ENCODE measurements at places on chromosomes 5 and 9. TPM values are rescaled to one million over a fixed set of nuclear protein-coding genes. Genes with fewer than 3 reads are reported as not detected.

DNA sequence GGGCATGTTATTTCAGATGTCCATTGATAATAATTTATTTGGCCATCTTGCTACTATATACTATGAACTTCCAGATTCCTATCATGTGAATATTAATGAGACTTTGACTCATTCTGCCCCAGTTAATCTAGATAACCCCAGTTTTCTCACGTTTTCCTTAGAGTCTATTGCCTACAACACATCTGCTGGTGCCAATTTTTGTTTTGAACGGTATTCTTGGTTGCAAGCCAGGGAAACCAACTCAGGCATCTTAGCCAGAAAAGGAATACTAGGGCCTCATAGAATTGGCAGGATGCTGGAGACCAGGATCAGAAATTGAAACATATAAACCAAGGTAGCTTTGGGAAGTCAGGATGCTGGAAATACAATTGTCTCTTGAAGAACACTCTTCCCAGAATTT, 28.0 kb upstream of the NPR3 start:
- no peaks in the 10 kb centered on the region for H3K4me1 ChIP-seq
- DNase-seq, result no peak
- H3K4me3 ChIP-seq, result no peak overlapping the region
- no peak overlapping the region for H3K27ac ChIP-seq

GRCh38 chr5:6202149-6202967, 176.0 kb downstream of the MED10 start:
- H3K4me1 ChIP-seq, result no peaks in the 10 kb centered on the region
- no peak overlapping the region for H3K4me3 ChIP-seq
- no peaks in the 10 kb centered on the region for H3K36me3 ChIP-seq
- no peaks in the 10 kb centered on the region for H3K27me3 ChIP-seq
- H3K27ac ChIP-seq, result no peak overlapping the region

GRCh38 chr9:129414993-129415941, 205.6 kb downstream of the C9orf50 start:
- H3K27me3 ChIP-seq, result no peaks in the 10 kb centered on the region
- H3K27ac ChIP-seq, result no peak overlapping the region
- H3K4me1 ChIP-seq, result peaks cover 13% of the 10 kb centered on the region
- peaks cover 5% of the 10 kb centered on the region for H3K36me3 ChIP-seq
- DNase-seq, result no peak

DNA sequence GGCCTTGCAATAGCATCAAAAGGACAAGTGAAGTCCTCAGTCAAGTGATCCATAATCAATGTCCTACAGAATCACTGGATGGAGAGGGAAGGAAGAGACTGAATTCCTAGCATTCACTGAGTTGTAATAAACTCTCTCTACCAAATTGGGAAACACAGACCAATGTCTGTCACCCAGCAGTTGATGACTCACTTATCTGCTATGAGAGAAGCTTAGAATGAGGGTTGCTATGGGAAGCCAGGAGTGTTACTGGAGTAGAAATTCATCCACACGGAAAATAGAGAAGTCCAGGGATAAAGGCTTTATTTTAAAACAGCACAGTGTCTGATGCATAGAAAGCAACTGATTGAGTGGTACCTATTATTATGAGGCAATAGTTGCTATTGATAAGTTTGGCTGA, 407.4 kb downstream of the BRINP1 start:
- no peak for DNase-seq
- no peak overlapping the region for H3K4me3 ChIP-seq
- no peaks in the 10 kb centered on the region for H3K4me1 ChIP-seq

DNA sequence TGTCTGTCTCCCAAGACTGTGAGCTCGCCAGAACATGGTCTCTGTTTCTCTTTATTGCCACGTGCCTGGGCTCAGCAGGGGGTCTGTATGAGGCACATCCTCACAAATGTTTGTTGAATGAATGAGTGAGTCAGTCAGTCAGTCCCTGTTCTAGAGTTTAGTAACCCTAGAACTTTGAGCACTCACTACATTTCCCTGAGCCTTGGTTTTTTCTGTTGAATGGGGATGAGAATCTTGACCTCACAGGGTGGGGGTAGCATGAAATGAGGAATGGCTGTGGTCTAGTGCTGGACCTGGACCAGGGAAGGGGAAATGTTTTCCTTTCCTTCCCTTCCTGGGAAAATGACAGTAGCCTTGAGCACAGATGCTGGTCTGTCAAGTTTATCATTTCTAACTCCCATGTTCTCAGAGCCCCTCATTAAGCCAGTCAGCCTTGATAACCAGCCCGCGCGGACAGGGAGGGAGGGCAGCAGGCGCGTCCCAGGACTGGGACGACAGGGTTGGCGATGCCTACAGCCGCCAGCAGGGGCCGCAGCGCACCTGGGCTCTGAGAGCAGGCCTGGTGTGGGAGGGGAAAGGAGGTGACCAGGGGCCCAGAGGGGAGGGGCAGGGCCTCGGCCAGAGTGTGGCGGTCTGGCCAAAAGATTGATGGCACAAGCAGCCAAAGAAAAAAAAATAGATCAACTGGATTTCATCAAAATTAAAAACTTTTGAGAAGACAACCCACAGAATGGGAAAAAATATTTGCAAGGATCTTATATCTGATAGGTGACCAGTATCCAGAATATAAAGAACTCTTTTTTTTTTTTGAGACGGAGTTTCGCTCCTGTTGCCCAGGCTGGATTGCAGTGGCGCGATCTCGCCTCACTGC, 24.1 kb upstream of the WNK2 start:
- H3K4me3 ChIP-seq, result no peak overlapping the region
- H3K27ac ChIP-seq, result no peak overlapping the region
- H3K36me3 ChIP-seq, result no peaks in the 10 kb centered on the region
- peaks cover 10% of the 10 kb centered on the region for H3K4me1 ChIP-seq

DNA sequence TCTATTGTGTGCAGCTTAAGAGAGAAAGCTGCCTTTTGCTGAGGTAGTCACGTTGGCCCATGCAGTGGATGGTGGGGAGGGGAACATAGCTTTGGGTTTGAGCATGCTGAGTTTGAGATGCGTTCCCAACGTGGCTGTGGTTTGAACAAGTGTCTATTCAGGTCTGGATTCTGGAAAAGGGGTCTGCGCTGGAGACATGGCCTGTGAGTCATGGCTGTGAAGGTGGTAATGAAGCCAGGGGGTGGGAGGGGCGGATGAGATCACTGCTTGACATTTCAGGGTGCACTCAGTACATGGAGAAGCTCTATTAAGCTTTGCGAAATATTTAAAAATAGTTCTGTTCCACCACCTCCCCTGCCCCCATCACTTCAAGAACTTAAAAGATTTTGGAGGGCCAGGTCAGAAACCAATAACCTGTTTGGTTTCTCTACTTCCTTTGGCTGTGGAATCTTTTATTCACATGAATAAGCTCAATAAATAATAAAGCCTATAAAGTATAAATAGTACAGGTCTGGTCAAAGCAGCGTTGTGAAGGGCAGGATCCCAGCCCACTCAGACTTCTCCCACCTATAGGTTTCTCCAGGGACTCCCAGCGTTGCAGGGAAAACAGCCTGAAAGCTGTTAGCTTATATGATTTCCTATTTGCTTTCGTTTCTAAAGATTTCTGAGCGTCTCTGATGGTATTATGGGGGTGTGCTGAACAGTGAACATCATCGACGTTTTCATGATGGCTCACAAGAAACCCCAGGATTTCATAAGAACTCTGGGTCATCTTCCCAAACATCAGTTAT, 189.9 kb downstream of the NSG2 start:
- no peaks in the 10 kb centered on the region for H3K27me3 ChIP-seq
- no peaks in the 10 kb centered on the region for H3K4me1 ChIP-seq
- no peak overlapping the region for H3K4me3 ChIP-seq
- no peak overlapping the region for H3K27ac ChIP-seq
- DNase-seq, result no peak

- no peak overlapping the region for H3K27ac ChIP-seq
- no peak overlapping the region for H3K4me3 ChIP-seq
- H3K27me3 ChIP-seq, result no peaks in the 10 kb centered on the region
- DNase-seq, result no peak
- H3K36me3 ChIP-seq, result no peaks in the 10 kb centered on the region
- H3K4me1 ChIP-seq, result no peaks in the 10 kb centered on the region
Observed at GRCh38 chr5:158606233-158606632, 493.5 kb downstream of the EBF1 start.

DNA sequence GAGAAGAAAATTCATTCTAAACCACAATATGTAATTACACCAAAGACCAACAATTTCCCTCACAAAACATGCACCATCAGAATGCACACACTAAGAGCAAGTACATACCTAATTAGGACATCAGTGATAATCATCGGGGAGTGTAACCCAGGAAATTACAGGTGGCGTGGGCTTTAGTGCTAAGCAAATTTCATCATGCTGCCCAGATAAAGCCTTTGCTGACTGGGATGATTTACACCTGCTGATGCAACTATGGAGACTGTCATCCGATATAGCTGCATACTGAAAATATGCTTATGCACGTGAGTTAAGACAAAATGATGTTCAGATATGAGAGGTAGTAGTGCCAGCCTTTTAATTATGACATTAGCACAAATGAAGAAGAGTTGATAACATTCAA, 123.2 kb downstream of the DCP2 start:
- H3K4me3 ChIP-seq, result no peak overlapping the region
- DNase-seq, result no peak
- H3K36me3 ChIP-seq, result no peaks in the 10 kb centered on the region
- H3K27me3 ChIP-seq, result no peaks in the 10 kb centered on the region

- no peaks in the 10 kb centered on the region for H3K27me3 ChIP-seq
- H3K27ac ChIP-seq, result peak overlapping the region; percentile 100
- H3K4me1 ChIP-seq, result peaks cover 87% of the 10 kb centered on the region
- no peak for DNase-seq
- H3K36me3 ChIP-seq, result peaks cover 22% of the 10 kb centered on the region
Observed at GRCh38 chr9:120932086-120932823, 5.7 kb upstream of the TRAF1 start.

DNA sequence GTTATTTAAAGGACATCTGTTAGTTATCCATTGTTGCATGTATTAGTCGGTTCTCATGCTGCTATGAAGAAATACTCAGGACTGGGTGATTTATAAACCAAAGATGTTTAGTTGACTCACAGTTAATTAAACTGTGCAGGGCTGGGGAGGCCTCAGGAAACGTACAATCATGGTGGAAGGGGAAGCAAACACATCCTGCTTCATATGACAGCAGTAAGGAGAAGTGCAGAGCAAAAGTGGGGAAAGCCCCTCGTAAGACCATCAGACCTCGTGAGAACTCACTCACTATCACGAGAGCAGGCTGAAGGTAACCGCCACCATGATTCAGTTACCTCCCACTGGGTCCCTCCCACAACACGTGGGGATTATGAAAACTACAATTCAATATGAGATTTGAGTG, 2064.1 kb downstream of the MAT2B start:
- H3K27me3 ChIP-seq, result no peaks in the 10 kb centered on the region
- H3K27ac ChIP-seq, result no peak overlapping the region
- H3K4me1 ChIP-seq, result no peaks in the 10 kb centered on the region
- H3K4me3 ChIP-seq, result no peak overlapping the region
- no peak for DNase-seq

Gene CDX1
- not detected for total RNA-seq

Gene TNFSF8
- total RNA-seq, result 59.9 TPM

Gene NEURL1B
- 0.10 TPM for total RNA-seq

Gene ZNF300
- 2.8 TPM for total RNA-seq

Measured in activated naive CD8-positive, alpha-beta T cell treated with anti-CD3 and anti-CD28 coated beads for 36 hours (primary cell).